ENCODE measurements at places on chromosomes 2 and 18. TPM values are rescaled to one million over a fixed set of nuclear protein-coding genes. Genes with fewer than 3 reads are reported as not detected.

- no peak for DNase-seq
Measured at GRCh38 chr2:227536445-227536844, 62.2 kb upstream of the SCYGR2 start.

DNA sequence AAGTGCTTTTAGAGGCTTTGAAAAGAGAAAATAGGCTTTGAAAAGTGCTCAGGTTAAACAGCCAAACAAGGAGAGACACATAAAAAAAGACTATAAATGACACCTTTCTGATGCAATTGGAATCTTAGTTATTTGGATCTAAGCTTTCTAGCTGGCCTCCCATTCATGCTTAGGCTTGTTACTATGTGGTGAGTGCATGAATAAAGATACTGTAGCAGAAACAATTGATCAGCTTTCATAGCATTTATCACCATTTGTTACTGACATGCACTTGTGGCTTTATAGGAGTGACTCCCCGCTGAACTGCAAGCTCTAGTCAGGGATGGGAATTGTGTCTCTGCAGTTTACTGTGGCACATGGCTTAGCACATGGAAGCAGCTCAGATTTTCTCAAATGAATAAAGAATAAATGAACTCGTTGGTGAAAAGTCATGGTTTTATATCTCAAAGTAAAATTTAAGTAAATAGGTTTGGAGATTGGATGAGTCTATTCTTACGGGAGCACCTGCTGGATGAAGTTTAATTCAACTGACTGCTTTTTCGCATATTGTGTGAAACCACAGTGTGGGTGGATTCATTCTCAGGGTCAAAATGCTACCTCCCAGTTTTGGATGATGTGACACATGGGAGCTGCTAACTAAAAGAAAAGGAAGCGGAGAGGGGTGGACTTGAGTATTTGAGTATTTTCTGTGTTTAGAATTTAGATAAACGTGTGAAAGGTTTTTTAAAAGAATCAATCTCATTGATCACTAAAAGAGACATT, 91.1 kb upstream of the NOL4 start:
- DNase-seq, result no peak

GRCh38 chr2:74555610-74556103, 1.1 kb downstream of the DOK1 start:
- DNase-seq, result no peak

The TPO gene
- total RNA-seq, result 0.44 TPM

The PELI1 gene
- total RNA-seq, result 195 TPM

DNA sequence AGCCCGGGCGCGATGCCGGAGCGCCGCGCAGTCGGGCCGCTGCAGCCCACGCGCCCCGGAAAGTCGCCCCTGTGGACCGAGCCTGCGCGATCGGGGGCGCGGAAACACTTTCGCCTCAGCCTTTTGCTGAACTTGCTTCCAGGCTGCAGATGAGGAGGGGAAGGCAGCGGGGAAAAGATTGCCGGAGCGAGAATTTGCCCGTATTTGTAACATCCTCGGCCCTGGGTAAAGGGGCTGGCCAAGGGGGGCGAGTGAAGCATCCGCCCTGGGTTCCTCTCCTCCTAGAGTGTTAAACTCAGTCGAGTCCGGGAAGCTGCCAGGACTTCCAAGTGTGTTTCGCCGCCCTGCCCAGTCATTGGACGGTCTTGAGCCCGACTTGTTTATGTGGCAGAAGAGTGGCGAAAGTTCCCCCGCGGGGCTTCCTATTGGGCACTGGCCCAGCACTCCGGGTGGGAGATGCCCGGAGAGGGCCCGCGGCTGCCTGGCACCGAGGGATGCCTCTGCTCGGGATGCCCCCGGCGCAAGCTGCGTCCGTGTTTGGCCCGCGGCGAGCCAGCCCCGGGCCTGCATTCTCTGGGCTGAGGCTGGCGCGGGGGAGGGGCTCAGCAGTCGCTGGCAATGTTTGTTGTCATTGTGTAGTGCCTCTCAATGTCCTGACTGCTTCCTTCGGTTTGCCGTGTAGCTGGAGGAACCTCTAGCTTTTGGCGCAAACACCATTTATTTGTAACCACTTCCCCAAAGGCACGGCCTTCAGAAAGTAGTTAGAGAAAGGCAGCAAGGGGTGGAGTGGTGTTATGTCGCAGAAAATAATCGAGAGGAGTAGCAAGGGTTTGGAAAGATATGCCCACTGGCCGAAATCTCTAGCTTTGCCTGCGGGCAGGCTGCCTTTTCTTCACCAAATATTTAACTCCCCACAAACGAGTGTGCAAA, 1.1 kb downstream of the CYBRD1 start:
- no peak for DNase-seq

The KIF1A gene
- 0.18 TPM for total RNA-seq

- no peak for DNase-seq
Measured at GRCh38 chr2:120709608-120710041, 26.0 kb upstream of the GLI2 start.

DNA sequence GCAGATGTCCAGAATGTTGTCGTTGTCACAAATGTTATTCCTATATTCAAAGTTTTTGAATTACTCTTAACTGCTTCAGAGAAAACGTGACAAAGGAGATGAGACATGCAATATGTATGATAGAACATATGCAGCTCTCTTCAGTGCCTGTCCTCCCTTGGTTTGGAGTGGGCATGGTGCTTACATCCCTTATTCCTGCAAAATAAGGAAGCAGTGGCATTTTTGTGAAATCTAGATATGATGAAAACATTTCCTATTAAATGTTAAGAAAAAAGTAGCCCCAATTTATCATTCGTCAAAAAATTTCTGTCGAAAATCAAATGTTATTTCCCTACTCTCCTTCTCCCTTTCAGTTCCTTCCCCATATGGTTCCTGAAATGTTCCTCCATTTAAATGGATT, 457.5 kb upstream of the FANCL start:
- DNase-seq, result no peak

DNA sequence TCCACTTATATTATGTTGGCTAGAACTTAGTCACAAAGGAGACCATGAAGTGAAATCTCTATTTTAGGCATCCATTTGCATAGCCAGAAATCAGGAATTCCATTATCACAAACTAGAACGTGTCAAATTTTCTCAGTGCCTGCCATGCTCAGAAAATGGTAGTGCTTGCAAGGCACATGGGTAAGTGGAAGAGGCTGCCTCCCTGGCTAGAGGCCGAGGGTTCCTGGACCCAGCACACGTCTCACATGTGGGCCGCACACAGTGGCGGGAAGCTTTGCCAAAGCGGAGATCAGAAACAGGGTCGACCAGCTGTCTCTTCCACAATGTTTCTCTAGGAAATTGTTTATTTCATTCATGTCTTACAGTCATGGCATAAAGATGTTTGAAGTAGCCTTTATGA, 42.3 kb downstream of the TRAF3IP1 start:
- no peak for DNase-seq

- DNase-seq, result no peak
Measured at GRCh38 chr2:41197781-41198180, 745.9 kb upstream of the SLC8A1 start.

The TRIM43 gene
- total RNA-seq, result not detected

The RAPGEF4 gene
- 0.26 TPM for total RNA-seq

GRCh38 chr2:172234716-172235691, 132.3 kb upstream of the DLX2 start:
- no peak for DNase-seq

GRCh38 chr2:128316777-128317180, 1.9 kb downstream of the HS6ST1 start:
- DNase-seq, result no peak

DNA sequence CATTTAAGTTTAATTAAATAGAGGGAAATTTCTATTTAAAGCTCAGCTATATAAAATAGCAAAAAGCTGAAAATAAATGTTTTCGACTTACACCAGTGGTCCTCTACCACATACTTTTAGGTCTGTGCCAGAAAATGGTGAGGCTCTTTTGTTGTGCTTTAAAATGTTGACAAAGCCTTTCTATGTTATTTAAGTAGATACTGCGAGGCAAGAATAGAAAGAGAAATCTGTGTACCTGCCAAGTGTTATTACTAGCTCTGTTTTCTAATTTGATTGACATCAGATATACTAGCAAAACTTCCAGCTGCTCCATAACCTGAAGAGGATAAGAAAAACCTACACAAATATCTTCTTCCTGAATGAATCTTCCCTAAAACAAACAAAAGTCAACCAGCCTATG, 53.6 kb downstream of the LPIN2 start:
- no peak for DNase-seq

The PLEKHH2 gene
- not detected for total RNA-seq
